ENCODE measurements at places on chromosomes 1 and 21.

DNA sequence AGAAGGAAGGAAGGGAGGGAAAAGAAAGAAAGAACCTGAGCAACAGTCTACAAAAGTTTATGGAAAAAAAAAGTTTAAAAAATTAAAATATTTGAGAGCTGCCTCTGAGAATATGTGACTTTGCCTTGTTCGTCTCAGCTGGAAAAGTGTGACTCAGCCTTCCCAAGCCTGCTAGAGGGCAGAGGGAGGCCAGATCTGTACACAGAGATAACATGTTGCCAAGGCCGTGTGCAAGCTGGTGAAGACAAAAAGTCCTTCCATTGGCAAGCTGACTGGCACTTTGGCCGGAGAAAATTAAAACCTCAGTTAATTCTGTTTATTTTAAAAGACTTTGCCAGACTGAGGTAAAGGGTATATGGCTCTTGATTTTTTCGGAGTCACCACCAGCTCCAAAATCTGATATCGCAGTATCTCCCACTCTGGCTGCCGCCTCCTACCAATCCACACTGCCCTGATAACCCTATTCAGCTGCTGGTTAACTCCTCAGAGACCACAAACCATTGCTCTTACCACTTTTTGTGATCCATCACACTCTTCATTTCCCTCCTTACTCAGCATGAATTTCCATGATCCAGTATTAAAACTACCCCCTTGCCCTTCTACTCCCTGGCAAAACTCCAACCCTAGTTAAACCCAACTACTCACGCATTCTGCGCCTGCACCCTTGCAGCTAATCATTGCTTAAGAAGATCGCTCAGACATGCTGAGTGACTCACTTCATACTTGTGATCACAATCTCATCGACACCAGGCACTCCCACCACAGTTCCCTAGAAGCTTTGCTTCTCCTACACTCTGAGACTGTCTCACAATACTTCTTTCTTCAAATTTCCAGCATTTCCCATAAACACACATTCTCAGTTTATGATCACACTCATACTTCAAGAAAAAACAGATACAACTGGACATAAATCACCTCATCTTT lies 5.7 kb upstream of the PPP1R15B start:
- DNase-seq = peak; percentile 34

- no peak for DNase-seq
These were observed 63.2 kb downstream of the URB2 start for GRCh38 chr1:229689273-229689672.

DNA sequence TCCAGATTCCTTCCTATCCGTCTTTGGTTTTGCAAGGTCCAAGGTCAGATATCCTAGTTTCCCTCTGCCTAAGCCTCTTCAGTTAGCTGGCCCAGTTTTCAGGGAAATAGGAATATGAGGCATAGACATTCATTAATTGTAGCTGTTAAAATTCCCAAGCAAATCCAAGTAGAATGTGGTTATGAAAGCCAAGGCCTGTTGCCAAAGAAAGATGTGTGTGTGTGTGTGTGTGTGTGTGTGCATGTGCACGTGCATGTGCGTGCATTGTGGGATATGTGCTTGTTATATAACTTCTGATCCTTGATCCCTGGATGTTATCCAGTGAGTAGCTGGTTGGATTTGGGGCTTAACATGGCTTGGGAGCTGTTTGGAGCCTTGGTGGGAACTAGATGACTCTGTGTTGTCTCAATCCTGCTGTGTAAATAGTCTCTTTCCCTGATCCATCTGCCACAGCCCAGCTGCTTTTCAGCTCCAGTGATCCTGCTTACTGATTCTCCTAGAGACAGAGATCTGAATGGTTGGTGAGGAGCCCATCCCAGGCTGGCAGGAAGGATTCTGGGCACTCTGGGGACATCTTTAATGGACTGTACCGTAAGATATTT lies 70.6 kb upstream of the GCLM start:
- DNase-seq = no peak

GRCh38 chr1:195738966-195739650 lies 869.1 kb downstream of the KCNT2 start:
- DNase-seq = no peak

DNA sequence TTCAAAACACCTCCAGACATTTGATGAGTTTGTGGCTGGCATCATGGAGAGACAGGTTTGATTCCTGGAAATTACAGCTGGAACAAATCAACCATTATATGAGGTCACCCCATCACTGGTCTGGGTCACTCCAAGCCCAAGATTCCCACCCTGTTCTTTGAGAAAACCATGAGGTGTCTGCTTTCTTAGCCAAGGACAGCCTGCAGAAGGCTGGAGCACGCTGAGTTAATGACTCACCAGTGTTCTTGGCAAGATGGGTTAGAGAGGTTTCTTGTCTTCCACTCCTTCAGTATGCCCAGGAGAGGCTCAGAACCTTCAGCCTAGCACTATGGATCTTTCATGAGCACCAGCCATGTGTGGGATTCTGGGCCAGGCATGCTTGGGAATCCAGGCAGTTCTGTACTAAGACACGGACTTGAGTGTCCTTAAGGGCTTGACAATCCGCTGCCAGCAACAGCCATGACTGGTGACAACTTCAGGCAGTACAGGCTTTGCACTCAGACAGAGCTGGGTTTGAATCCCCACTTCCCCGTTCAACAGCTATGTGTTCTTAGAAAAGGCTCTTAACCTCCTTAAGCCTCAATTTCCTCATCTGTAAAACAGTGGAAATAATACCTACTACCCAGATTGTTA lies 43.9 kb downstream of the GRHL3 start:
- no peak for DNase-seq

DNA sequence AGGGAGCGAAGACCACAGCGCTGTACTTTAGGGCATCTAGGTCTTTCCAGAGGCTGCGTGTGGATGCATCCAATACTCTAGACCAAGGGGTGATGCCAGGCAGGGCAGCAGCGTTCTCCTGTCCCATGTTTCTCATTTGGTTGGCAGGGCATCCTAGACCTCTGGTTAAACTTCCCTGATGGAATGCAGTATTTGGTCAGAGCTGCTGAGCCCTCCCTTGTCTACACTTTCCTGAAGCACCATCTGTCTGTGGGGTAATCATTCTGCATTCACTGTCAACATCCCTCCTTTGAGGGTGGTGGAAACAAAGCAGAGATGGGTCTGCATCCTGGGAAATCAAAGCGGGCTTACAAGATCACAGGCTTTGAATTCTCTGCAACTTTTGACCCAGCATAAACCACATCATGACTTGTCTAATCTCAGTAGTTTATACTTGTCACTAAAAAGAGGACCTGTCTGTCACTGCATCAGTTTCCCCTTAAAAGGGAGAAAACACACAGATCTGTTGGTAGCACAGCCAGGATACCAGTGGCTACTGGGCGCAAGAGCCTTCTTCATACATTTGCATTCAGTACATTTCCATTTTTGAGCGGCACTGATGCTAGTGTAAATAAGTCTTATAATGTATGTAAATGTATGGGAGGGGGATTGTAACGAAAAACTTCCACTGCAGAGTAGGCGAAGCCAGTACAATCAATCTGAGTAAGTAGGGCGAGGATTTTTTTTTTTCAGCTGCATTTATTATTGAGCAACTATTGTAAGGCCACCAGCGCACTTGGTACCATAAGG lies 106.3 kb downstream of the GALNT2 start:
- DNase-seq = no peak

- DNase-seq = no peak
These were observed 73.7 kb downstream of the KCNN3 start for GRCh38 chr1:154796303-154796892.

DNA sequence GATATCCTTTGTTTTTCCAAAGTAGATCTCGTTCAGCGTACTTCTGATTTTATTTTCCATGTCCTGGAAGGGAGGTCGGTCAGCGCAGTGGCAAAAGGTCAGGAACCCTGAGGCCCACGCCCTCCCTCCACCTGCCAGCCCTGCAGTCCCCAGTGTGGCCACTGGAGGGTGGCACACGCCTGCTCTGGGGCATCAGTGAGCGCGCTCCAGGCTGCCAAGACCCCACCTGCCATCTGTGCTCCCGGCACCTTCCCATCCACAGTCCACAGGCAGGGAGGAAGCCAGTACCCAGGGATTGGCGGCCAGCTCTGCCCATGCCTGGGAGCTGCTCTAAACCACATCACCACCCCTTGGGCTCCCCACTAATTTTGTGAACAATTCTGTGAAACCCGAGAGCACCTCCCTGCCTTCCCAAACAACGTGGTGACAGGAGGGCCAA lies 32.3 kb downstream of the SLC66A1 start:
- DNase-seq = no peak

DNA sequence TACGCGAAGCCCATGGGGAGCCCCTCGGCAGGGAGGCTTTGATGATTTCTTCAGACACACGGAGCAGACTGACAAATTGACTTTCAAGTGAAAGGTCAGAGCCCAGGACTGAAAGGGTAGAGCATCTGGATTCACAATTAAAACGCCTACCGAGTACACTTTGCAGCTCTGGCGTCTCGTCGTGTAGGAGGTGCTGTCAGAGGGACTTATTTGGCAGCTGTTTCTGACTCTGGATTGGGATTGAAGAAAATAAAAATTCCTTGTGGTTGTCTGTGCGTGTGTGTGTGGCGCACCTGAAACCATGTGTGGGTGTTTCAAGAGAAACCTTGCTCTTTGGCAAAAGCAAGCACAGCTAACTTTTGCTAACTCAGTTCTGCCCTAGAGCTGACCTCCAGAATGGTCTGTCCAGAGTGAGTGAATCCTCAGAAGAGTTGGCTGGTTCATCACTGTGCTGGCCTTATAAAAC lies 348.7 kb downstream of the HLX start:
- no peak for DNase-seq

GRCh38 chr1:1307261-1307922 lies 338 bp downstream of the ACAP3 start:
- DNase-seq = no peak

Data from stimulated activated CD8-positive, alpha-beta memory T cell treated with anti-CD3 and anti-CD28 coated beads, Interleukin-15, amount 100 ng/mL, for 48 hours (primary cell).